ENCODE measurements at places on chromosomes 13 and 19. TPM values are rescaled to one million over a fixed set of nuclear protein-coding genes. Genes with fewer than 3 reads are reported as not detected.

DNA sequence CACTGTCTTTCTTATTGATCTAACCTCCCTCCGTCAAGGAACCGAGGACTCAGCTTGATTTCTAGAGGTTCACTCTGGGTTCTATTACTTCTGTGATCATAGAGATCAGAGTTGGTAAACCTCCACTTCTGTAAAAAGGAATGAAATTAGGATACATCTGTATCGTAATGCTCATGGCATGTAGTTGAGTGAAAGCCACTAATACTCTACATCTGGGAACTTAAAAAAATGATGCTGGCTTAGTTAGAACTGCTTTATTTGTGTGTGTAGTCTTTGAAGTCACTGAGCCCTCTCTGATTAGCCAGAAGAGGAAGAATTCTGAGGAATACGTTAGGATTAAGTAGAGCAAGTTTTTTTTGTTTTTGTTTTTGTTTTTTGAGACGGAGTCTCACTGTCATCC, 140.8 kb downstream of the GGACT start:
- DNase-seq, result no peak

DNA sequence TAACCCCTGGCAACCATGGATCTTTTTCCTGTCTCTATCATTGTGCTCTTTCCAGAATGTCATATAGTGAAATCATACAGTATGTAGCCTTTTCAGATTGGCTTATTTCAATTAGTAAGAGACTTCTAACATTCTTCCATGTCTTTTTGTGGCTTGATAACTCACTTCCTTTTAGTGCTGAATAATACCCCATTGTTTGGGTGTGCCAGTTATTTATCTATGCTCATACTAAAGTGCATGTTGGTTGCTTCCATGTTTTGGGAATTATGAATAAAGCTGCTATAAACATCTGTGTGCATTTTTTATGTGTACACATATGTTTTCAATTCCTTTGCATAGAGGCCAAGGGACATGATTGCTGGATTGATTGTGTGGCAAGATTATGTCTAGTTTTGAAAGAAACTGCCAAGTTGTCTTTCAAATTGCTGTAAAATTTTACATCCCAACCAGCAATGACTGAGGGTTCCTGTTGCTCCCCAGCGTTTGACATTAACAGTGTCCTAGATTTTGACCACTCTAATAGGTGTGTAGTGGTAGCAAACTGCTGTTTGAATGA, 358.9 kb downstream of the ITGBL1 start:
- no peak for DNase-seq

DNA sequence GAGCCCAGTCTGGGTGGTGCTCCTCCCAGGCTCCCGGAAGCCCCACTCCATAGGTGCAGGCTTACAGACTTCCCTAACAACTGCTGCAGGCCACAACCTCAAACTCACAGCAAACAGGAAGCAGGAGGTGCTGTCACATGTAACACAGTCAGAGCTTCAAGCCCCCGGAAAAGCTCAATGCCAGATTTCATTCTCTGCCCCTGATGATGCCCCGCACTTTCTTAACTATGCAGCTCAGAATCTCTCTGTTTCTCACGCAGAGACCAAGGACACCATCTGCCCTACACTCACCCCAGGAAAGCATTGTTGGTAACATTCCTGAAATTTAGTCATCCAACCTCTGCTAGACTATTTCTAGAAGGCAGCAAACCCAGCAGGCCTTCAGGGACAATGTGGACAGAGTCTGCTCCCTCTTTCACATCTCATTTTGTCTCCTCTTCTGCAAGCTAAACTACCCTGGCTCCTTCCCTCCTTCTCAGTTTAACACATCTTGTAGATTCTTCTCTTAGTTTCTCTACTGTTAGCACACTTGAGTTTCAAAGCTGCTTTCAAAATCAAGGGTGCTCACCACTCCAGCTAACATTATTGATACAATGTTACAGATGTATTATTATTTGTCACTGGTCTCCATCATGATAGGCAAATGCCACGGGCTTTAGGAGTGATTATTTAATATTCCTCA, 162.5 kb downstream of the KCTD12 start:
- DNase-seq, result peak; percentile 95

Gene CILP2
- total RNA-seq, result 0.25 TPM

- DNase-seq, result no peak
Observed at GRCh38 chr13:27135023-27135422, 36.6 kb downstream of the USP12 start.

DNA sequence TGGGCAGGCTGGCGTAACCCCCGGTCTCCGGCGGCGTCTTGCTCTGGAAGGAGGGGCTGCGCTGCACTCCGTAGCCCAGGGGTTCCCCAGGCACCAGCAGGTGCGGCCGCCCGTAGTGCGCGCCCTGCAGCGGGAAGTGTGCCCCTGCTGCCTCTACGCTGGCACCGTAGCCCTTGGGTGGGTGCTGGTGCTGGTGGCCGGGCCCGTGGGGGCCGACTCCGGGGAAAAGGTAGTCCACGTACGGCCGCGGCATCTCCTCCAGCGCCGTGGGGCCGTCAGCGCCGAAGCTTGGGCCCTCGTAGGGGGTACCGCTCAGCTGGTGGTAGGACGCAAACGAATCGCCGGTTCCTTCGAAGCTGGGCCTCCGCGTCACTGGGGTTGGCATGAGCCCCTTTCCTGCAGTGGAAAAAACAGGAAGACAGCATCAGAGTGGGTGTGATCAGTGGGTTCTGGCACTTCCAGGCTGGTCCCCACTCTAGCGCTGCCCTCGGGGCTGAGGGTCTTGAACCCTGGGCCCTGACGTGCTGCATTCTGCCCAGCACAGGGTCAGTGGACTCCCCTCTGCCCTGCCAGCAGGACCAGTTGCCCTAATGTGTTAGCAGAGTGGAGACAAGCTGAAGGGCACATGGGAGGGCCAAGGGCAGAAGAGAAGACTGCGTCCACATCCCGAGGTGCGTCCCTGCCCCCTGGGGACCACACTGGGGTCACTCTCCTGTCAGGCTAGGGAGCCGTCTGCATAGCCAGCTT, 72.3 kb downstream of the LATS2 start:
- no peak for DNase-seq

GRCh38 chr13:99380921-99381645, 73.9 kb upstream of the GPR183 start:
- no peak for DNase-seq

GRCh38 chr13:29323954-29324353, 271.5 kb downstream of the SLC7A1 start:
- no peak for DNase-seq

Gene VSTM1
- total RNA-seq, result not detected

DNA sequence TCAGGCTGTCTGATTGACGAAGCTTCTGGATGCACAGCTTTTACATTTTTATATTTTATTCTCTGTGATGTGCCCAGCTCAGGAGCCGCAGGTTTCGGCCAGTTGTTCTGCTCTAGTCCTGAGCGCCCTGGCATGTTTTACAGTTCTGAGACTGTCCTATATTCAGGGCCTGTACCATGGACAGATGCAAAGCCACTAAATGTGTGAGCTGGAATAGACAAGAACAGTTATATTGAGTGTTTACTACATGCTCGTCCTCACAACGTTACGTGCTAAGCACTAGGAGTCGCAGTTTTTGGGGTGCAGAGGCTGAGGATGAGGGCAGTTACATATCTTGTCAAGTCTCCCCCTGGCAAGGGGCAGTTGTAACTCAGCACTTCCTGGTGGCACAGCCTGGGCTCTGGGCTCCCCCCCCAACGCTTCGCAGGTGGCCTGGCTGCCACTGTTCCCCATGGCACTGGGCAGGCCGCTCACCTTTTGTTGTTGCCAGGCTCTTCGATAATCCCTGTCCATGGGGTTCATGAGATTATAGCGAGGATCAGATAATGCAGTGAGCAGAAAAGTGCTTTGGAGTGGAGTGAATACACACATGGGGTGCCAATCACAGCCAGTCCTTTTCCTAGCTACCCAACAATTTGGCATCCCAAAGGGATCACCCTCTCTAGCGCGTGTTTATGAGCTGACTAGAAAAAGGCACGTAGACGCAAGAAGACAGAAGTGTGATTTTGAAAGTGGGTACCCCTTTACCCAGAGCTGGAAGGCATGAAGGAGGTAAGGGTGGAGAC, 23.5 kb downstream of the ARL11 start:
- no peak for DNase-seq

Gene CFD
- total RNA-seq, result 3.2 TPM

Gene IGLON5
- not detected for total RNA-seq

Gene S1PR2
- total RNA-seq, result 24.9 TPM
